ENCODE measurements at places on chromosomes 3 and 15.

DNA sequence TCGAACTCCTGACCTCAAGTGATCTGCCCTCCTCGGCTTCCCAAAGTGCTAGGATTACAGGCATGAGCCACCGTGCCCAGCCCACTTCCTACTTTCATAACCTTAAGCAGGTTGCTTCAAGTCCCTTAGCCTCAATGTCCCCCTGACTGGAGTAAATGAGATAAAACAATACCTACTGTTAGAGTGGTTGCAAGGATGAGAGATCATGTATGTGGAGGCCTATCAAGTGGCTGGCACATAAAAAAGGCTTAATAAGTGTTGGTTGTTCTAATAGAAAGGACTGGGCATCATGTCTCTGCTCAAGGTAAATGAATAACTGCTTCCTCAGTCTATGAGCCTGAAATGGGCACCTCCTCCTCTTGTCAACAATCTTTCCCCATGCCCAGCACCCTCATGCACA lies 25.9 kb upstream of the UBE2E1 start:
- DNase-seq, result no peak

- DNase-seq, result no peak
Measured at GRCh38 chr15:69600556-69601085, 148.0 kb downstream of the RPLP1 start.

GRCh38 chr3:98029083-98029482 lies 6.0 kb downstream of the GABRR3 start:
- no peak for DNase-seq

DNA sequence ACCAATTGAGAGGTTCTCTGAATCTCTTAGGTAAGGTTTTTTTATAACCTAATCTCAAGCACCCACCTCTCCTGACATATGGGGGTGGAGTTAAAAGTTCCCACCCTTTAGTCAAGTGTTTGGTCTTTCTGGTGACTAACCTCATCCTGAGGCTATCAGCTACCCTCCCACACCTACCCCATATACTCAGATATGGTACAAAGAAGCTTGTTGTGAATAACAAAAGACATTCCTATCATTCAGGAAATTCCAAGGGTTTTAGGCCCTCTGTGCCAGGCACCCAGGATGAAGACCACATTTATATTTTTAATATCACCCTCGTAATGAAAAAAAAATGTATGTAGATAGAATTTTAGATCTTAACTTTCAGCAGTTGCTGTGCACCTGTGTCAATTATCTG lies 9.0 kb downstream of the CHMP2B start:
- DNase-seq, result no peak

All from activated CD4-positive, alpha-beta T cell treated with anti-CD3 and anti-CD28 coated beads for 24 hours (primary cell).